ENCODE measurements at places on chromosomes 12 and 14.

GRCh38 chr12:2805143-2805520 lies 7.3 kb upstream of the ITFG2 start:
- no peak for DNase-seq

- DNase-seq, result no peak
These were observed 19.8 kb upstream of the SCARB1 start for GRCh38 chr12:124883263-124884130.

- no peak for DNase-seq
These were observed 80.4 kb downstream of the EEA1 start for GRCh38 chr12:92848740-92849139.

- DNase-seq, result no peak
These were observed 116.2 kb downstream of the NUAK1 start for GRCh38 chr12:106022568-106023012.
